ENCODE measurements at places on chromosomes 1 and 21.
A peak's percentile ranks its signal among the peaks of the same experiment; 100 is the strongest.

- no peak for DNase-seq
Measured at GRCh38 chr1:114272593-114272992, 118.9 kb upstream of the SYT6 start.

GRCh38 chr1:224170748-224171478 is 12.1 kb upstream of the DEGS1 start:
- DNase-seq = no peak

DNA sequence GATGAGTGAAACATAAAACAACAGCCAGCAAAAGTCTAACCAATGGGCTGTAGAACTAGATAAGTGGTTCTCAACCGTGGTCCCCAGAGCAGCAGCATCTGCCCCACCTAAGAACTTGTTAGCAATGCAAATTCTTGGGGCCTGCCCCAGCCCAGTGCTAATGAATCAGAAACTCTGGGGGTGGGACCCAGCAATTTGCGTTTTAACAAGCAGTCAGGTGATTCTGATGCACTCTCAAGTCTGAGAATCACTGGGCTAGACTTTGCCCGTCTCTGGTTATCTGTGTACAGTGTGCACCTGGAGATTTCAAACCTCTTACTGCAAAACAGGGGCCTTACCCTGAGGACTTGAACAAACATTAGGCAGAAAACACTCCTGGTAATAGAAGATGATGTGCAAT is 66.5 kb downstream of the PLXNA2 start:
- no peak for DNase-seq

- no peak for DNase-seq
Measured at GRCh38 chr1:211910913-211911485, 80.4 kb upstream of the LPGAT1 start.

- DNase-seq = no peak
Measured at GRCh38 chr1:213244664-213245091, 193.6 kb downstream of the RPS6KC1 start.

GRCh38 chr1:206699626-206700025 is 14.9 kb downstream of the MAPKAPK2 start:
- DNase-seq = no peak

DNA sequence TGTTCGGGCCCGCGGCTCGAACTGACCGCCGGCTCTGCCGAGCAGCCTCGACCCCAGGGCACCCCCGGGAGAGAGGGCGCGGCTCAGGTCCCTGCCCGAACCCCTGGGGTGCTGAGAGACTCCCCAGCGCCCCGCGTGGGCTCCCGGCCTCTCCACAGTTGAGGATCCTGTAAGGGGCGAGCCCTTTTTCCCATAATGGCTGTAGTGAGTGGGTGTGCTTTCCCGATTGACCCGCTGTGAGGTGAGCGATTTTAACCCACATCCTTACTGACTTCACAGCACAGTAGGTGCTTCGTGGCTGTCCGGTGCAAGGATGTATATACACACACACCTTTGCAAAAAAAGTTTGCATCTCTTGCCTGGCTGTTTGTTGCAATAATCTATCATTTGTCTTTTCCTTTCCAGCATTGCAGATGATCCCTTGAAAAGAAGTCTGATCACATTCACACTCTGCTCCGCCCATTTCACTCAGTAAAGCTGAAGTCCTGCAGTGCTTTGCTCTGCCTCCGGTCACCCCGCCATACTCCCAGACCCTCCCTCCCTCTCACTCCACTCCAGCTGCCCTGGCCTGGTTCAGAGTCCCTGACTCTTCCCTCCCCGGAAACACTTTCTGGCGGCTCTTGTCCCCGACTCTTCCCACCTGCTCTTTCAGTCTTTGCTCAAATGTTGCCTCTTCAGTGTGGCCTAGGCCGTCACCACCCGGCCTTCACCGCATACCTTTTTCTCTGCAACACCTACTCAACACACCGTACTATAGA is 955 bp upstream of the UBE2G2 start:
- no peak for DNase-seq

DNA sequence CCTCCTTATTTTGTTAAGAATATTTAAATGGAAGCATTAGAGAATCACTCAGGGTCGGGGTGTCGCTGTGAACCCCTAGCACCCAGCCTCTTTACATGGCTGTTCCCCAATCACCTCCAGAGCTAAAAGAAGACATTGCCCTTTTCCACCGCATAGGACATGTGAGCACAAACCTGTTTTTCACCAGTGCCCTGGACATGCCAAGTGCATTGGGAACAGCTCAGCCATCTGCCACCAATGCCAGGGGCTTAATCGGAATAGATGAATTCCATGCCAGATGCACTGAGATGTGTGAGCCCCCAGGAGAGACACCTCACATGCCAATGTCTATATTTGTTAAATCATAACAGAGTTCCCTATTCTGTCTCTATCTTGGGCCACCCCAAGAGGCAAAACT is 33.3 kb downstream of the EIF2D start:
- DNase-seq = no peak

GRCh38 chr21:42568866-42569731 is 55.4 kb downstream of the SLC37A1 start:
- DNase-seq = no peak

DNA sequence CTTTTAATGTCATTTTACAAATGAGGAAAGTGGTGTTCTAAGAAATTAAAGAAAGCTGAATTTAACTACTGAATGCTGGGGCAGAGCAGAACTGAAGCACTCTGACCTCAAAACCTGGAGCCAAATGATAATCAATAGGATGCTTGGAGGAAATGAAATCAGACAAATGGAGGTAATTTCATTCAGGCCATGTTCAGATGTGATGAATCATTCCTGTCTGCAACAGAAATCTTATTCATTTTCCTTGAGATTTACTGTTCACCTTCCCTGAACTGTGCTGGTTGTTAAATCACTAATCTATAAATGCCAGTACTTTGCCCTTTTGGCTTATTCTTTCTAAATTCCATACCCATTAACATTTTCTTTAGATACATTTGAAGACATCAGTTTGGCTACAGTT is 85.6 kb upstream of the SNX7 start:
- no peak for DNase-seq

GRCh38 chr1:18727956-18728355 is 97.3 kb downstream of the PAX7 start:
- no peak for DNase-seq

- no peak for DNase-seq
Measured at GRCh38 chr1:234957330-234958065, 171.1 kb downstream of the TOMM20 start.

- DNase-seq = peak; percentile 4
Measured at GRCh38 chr1:22889213-22889827, 83.3 kb downstream of the LACTBL1 start.

DNA sequence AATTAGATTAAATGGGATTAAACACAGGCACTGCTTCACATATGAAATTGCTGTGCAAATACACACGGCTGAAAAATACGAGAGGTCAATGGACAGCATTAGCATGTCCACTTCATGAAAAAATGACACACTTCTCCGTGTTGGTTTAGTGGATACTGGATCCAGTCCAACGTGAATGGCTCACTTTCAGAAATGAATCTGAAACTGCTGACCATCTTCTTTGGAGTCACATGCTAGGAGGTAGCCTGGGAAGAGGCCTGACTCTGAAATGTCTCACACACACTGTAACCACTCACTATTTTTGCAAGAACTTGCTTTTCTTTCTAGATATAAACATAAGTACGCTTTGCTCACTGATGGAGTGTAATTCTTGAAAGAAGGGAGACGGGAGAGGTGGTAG is 127.3 kb downstream of the HLCS start:
- DNase-seq = no peak

DNA sequence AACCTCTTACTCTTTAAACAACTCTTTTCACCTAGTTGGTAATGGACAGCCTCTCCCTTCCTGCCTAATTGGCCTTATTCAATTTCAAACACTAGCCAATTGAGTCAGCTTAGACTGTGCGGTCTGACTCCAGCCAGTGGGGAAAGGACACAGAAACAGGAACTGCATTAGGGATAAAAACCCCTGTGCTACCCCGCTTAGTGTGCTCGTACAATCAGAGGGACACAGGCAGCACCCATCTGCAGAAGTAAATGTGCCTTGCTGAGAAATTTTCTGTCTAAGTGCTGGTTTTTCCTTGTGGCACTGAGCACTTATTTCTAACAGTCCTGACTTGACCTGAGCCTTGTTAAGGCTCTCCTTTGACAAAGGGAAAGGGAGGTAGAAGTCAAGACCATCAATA is 6.0 kb upstream of the CD2 start:
- no peak for DNase-seq

DNA sequence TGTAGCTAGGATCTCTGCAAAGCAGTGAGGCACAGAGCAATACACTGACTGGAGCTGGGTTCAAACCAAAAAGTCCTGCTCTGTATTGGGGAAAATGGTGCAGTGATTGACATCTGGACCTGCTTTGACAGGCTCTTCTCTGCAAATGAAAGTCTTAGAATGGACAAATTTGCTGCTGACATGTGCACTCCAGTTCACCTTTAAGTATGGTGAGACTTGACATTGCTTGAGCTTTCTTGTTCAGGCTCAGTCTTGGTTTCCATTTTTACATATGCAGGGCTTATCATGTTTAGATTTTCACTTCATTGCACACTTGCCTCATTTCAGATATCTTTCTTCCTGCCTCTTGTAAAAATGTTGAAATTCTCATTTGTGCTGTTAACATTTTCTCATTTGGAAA is 1655.0 kb downstream of the MRPL39 start:
- DNase-seq = no peak

DNA sequence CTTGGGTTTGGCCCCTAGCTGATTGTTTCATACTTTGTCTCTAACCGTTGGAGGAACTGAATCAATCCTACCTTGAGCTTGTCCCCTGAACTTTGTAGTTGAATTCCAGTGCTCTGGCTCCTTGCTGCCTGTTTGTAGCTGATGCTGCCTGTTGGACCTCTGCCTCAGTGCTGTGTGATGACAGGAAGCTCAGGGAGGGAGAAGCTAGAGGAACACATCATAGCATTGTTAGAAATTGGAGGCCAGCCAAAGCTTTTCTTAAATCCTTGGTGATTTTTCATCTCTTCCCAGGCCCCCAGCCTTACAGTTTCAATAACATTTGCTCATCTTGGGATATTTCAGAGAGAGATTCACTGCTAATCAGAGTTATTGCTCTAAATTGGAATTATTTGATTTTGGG is 34.0 kb downstream of the MACF1 start:
- no peak for DNase-seq

DNA sequence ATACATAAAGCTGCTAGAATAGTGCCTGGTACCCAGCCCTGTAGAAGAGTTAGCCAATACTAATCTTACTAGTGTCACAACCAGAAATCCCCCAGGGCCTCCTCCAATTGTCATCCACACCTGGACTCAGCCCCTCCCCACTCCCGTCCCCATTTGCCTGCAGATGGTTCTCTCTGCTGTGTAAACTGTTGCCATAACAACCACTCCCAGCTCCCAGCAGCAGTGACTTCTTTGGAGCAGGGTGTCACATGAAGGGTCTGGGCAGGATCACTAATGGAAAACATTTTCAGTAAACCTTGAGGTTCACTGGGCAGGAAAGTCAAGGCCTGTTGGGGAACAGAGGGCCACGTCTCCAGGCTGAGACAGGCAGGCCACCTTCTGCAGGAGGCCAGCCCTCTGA is 126.0 kb upstream of the IPO9 start:
- no peak for DNase-seq

DNA sequence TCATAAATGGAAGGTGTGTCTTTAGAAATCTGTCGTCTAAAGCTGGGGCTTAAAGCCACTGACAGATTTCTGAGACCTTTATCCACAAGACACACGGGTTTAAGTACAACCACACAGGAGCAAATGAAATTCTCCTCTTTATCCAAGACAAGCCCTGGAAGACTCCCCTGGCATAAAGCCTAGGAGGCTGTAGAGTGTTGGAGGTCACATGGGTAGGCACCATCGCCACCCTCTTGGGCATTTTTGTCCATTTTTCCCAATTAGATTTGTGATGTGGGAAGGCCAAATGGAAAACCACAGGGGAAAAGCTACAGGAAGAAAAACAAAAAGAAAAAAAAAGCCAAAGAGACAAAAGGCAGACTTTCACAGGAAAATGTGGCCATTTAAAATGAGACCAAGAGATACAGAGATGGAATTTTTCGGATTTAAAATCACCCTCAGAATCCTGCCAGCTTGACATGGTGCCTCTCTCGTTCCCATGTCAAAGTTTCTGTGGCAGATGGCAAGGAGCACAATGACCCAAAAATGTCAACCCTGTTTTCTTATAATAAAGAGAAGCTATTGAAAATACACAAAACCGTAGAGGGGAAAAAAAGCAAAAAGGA is 91.9 kb downstream of the PLD5 start:
- no peak for DNase-seq

DNA sequence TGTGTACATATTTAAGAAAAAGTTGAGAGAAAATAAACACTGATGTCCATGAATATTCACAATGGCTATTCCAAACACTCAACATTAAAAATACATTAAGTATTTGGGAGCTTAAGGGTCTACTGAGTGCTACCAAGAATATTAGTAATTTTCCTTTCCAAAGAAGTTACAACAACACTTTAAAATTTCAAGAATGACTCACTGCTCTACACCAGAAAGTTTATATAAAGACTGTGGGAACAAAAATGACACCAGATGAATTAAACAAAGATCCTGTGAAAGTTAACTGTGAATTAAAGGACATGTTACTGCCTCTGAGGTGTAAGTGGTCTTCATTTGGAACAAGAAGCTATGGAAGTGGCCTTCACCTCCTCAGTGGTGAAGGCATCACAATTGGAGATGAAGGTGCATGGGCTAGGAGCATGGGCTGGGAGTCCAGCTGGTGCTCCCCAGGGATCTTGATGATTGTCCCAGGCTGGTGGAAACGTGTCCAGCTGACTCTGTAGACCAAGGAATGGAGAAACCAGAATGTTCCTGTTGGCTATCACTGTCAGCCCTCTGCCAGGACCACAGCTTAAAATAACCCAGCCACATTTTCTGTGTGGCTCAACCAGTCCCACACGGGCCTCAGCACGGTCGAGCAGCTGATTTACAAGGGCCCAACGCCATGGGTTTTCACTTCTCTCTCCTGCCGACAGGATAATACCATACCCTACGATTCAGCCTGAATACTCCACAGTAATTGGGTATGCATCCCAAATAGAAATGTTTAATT is 28.8 kb downstream of the TAF5L start:
- DNase-seq = peak; percentile 13

GRCh38 chr1:153374071-153374470 is 1.4 kb downstream of the S100A12 start:
- no peak for DNase-seq

Measured in hypothalamus (tissue), 51 donors.